ENCODE measurements at places on chromosomes 5 and 9.

DNA sequence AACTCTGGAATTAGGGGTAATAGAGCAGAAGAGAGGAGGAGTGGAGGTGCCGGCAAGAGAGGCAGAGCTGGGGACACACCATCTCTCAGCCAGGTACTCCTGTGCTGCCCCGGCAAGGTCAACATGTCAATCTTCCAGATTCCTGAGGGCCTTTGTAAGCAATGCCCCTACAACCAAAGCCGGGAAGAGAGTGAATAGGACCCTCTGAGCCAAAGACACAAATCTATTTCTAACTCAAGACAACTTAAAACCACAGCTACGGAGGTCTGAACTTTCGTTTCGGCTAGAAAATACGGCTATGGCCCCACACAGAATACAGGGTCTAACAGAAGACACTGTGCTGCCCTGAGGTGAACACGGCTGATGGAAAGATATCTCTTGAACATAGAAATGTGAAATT, 66.6 kb downstream of the SERINC5 start:
- H3K27me3 ChIP-seq: no peaks in the 10 kb centered on the region
- H3K27ac ChIP-seq: no peak overlapping the region
- no peaks in the 10 kb centered on the region for H3K36me3 ChIP-seq
- DNase-seq: no peak
- peaks cover 62% of the 10 kb centered on the region for H3K4me1 ChIP-seq
- no peak overlapping the region for H3K4me3 ChIP-seq

DNA sequence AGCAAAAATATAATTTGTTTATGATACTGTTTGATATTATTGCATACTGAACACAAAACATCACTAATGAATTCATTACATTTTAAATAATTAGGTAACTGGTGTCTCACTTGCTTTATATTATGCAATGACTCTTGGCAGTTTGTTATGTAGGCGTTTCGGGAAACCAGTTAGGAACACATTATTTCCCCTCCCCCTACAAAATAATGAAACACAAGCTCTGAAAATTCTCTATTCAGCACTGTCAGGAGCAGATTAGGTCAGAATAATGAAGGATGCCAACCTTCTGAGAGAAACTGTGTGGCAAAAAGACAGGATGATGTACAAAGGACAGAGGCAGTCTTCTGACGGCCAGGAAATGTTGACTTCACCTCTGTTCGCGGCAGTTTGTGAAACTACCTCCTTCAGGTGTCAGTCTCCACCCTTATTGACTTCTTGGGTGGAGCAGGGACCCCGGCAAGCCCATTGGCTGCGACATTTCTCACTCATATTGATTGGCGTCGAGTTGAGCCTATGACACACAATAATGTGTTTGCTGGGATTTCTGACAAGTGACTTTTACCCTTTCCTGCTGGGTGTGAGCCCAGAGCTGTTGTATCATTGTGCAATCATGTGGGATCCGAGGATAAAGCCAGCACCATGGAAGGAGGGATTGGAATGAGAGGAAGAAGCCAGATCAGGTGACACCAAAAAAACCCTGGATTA, 33.9 kb downstream of the SH3PXD2B start:
- no peak for DNase-seq
- peak overlapping the region; percentile 93 for H3K27ac ChIP-seq
- H3K4me1 ChIP-seq: peaks cover 85% of the 10 kb centered on the region
- H3K36me3 ChIP-seq: peaks cover 13% of the 10 kb centered on the region

DNA sequence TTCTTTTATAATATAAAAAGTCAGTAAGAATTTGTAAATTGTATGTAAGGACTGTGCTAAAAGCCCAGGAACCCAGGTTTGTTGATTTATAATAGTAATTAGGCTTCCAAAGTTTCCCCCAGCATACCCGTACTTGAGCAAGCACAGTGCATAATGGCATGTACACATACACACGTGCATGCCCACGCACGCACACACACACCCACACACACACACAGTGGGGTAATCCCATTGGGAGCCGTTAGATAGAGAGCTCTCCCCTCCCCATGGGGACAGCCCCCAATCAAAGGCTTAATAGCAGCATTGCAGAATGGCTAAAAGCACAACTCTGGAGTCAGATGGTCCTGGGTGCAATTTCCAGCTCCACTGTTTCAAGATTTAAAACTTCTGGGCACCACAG, 319.7 kb upstream of the RFX3 start:
- no peaks in the 10 kb centered on the region for H3K36me3 ChIP-seq
- no peaks in the 10 kb centered on the region for H3K27me3 ChIP-seq
- DNase-seq: no peak
- peaks cover 4% of the 10 kb centered on the region for H3K4me1 ChIP-seq
- H3K4me3 ChIP-seq: no peak overlapping the region

DNA sequence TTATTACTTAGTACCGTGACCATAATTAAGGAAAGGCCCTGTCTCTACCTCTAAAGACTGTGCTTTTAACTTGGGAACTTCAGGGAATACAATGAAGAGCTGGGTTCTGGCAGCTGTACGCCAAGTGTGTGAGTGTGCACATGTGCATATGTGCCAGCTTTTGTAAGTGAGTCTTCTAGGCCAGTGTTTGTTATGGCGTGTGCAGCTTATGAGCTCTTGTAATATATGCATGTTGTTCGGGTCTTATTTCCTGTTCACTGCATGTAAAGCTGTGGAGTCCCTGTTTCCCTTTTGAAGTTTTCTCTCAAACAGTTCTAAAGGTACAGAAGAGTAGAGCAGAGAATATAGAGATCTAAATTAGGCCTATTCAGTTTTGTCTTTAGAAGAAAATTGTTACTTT, 30.5 kb downstream of the TGFBR1 start:
- no peak overlapping the region for H3K27ac ChIP-seq
- H3K36me3 ChIP-seq: peaks cover 7% of the 10 kb centered on the region
- H3K4me1 ChIP-seq: peaks cover 4% of the 10 kb centered on the region
- no peak overlapping the region for H3K4me3 ChIP-seq
- H3K27me3 ChIP-seq: no peaks in the 10 kb centered on the region
- no peak for DNase-seq

DNA sequence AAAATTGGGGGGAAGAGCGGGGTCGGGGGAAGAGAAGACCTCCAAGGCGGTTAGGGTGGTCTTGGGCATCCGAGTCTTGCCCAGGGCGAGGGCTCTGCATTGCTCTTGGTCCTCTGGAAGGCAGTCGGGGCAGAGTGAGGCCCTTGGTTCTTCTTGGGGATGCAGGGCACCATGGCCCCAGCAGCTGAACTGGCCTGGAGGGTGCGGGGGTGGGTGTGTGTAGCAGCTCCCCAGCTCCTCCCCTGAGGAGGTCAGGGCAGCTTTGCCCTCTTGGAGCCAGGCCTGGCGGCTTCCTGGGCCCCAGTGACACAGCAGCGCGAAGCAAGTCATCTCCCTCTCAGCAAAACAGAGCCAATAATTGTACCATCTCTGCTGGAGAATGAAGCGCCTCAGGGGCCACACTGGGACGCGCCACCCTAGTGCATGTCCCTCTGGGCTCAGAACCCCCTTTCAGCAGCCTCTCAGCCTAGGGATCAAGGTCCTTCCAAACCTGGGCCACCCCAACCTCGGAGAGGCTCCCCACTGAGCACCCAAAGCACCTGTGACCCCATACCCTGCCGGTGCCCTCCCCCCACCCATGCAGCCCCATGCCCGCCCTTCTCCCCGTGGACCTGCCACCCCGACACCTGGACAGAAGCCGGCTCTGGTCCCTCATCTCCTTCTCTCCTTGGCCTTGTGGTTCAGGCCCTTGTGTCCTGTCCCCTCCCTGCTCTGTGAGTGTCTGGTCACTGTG, 10.4 kb upstream of the RXRA start:
- DNase-seq: peak; percentile 55
- H3K4me1 ChIP-seq: peaks cover 10% of the 10 kb centered on the region
- H3K27ac ChIP-seq: no peak overlapping the region
- no peak overlapping the region for H3K4me3 ChIP-seq
- H3K36me3 ChIP-seq: no peaks in the 10 kb centered on the region

DNA sequence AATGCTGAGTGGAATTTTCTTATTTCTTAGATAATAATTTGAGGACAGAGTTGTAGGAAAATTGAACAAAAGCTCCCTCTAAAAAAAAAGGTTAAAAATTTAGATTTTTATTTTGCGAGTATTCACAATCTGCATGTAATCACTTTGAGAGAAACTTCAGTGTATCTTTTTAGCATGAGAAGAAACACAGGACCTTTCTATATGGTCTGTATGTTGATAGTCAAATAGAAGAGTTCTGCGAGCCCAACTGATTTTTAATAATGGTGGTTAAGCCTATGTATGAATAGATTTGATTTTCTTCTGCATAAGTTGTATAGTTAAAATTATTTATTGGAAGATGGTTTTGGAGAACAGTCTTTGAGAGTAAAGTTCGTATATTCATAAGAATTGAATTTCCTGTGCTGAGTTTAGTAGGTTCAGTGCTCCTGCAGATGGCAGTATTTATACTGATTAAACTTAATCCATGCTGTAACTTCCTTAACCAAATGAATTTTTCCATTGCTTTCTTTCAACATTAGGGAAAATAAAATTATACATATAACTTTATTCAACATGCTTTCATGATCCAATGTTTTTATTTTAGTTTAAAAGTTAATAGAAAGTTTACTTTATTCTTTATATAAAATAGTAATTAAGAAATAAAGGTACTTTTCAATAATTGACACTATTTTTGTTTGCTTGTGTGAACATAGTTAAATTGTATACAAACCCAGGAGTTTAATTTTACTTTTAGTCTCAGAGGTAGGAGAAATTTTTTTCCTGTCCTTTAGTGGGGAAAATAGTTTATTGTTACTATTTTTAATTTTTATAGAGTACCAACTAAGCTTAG, 19.6 kb downstream of the TCERG1 start:
- no peak overlapping the region for H3K27ac ChIP-seq
- DNase-seq: no peak
- H3K27me3 ChIP-seq: no peaks in the 10 kb centered on the region
- no peak overlapping the region for H3K4me3 ChIP-seq
- H3K36me3 ChIP-seq: peaks cover 51% of the 10 kb centered on the region

GRCh38 chr5:145544401-145544800, 290.7 kb downstream of the PRELID2 start:
- no peak overlapping the region for H3K4me3 ChIP-seq
- no peaks in the 10 kb centered on the region for H3K27me3 ChIP-seq
- H3K27ac ChIP-seq: no peak overlapping the region
- H3K36me3 ChIP-seq: no peaks in the 10 kb centered on the region
- DNase-seq: no peak

- no peak for DNase-seq
- no peak overlapping the region for H3K4me3 ChIP-seq
- H3K27ac ChIP-seq: no peak overlapping the region
- H3K4me1 ChIP-seq: peaks cover 3% of the 10 kb centered on the region
These were observed 1573.4 kb downstream of the EFNA5 start for GRCh38 chr5:106097340-106097739.

GRCh38 chr5:71528206-71528605, 58.9 kb upstream of the MCCC2 start:
- no peak for DNase-seq
- no peak overlapping the region for H3K27ac ChIP-seq
- H3K36me3 ChIP-seq: peaks cover 39% of the 10 kb centered on the region
- H3K4me3 ChIP-seq: no peak overlapping the region
- H3K4me1 ChIP-seq: no peaks in the 10 kb centered on the region

GRCh38 chr9:99154356-99154755, 49.4 kb downstream of the TGFBR1 start:
- H3K4me1 ChIP-seq: no peaks in the 10 kb centered on the region
- no peak overlapping the region for H3K27ac ChIP-seq
- DNase-seq: no peak
- no peak overlapping the region for H3K4me3 ChIP-seq
- no peaks in the 10 kb centered on the region for H3K27me3 ChIP-seq
- peaks cover under 1% of the 10 kb centered on the region for H3K36me3 ChIP-seq

DNA sequence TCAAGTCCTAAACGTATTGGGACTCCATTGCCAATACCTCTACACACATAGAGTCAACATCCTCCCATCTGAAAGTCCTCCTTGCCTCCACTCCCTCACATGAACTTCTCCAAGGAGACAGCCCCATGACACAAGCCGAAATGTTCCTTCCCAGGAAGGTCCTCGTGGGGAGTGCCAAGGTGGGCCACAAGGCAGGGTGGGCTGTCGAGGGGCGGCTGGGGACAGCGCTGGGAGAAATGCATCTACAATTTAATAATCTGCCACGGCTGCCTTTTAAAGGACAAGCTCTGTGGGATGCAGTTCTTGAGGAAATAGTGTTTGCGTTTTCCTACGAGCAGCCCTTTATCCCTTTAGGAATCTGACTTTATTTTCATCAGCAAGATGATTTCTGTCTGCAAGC, 138.7 kb downstream of the GABBR2 start:
- no peak overlapping the region for H3K4me3 ChIP-seq
- no peak overlapping the region for H3K27ac ChIP-seq
- peaks cover 12% of the 10 kb centered on the region for H3K27me3 ChIP-seq
- DNase-seq: no peak
- H3K4me1 ChIP-seq: no peaks in the 10 kb centered on the region

GRCh38 chr9:95140821-95141220, 176.7 kb downstream of the FANCC start:
- no peaks in the 10 kb centered on the region for H3K36me3 ChIP-seq
- no peak overlapping the region for H3K27ac ChIP-seq
- H3K4me3 ChIP-seq: no peak overlapping the region
- H3K27me3 ChIP-seq: no peaks in the 10 kb centered on the region
- peaks cover 3% of the 10 kb centered on the region for H3K4me1 ChIP-seq

DNA sequence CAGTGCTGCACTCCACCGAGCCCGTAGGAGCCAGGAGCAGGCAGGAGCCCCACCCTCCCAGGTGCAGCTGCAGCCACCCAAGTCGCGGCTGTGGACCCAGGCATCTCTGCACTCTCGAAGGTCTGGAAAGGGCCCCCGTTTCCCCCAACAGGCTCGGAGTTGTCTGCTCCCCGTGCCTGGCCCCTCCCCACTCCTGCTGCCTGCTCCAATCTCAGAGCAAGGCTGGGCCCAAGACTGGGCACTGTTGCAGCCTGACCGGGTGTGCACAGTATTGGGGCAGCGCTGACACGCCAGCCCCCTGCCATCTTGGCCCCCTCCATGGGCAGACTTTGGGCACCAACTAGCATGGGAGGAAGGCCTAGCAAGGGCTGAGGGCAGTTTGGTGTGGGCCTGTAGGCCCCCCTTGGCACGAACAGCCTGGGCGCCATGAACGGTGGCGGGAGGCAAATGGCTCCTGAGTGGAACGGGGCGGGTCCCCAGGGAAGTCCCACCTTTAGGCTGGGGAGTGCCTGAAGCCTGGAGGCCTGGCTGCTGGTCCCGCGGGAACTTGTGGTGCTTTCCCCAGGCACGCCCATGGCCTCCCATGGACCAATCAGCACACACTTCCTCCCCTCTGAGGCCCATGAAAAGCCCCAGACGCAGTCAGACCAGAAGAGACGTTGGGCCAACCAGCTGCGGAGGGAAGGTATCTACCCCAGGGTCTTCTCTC, 60.4 kb downstream of the PSAT1 start:
- no peaks in the 10 kb centered on the region for H3K4me1 ChIP-seq
- no peak overlapping the region for H3K4me3 ChIP-seq
- no peaks in the 10 kb centered on the region for H3K27me3 ChIP-seq
- H3K27ac ChIP-seq: no peak overlapping the region
